ENCODE measurements at places on chromosomes 16 and 17. TPM values are rescaled to one million over a fixed set of nuclear protein-coding genes. Genes with fewer than 3 reads are reported as not detected.

GRCh38 chr17:74217888-74218287 is 4.5 kb downstream of the TTYH2 start:
- H3K27ac ChIP-seq, result no peak overlapping the region
- DNase-seq, result no peak
- peaks cover 42% of the 10 kb centered on the region for H3K4me1 ChIP-seq
- no peaks in the 10 kb centered on the region for H3K27me3 ChIP-seq
- no peak overlapping the region for H3K4me3 ChIP-seq

DNA sequence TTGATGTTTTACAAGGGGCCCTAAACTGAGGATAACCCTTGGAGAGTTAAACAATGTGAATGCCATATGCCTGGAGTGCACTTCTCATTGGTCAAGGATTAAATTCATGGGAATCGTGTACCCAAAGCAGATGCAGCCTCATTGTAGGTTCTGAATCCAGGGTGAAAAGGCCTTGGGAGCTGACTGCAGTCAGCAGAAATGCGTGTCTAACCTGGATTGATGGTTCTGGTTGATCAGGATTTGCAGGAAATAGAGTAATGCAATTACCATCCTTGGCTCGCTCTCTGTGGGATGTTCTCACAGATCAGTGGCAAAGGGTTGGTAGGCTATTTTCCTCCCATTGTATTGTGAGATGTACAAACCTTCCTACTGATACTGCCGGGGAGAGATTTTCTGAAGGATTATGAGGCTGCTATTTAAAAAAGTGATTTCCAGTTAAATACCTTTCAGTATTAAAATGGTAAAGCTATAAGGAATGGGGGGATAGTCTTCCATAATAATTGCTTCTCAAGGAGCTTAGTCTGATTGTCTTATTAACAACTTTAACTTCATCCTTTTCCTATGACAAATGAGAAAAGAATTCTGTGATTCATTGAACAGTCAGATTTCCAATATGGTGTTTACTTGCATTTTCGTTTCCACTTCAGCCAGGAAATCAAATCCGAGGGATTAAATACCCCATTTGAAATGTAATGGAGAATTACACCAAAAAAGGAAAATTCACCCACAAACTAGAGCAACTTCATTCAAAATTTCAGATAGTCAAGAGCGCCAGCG is 1028.1 kb upstream of the EEF2KMT start:
- H3K36me3 ChIP-seq, result no peaks in the 10 kb centered on the region
- H3K4me3 ChIP-seq, result no peak overlapping the region
- no peak overlapping the region for H3K27ac ChIP-seq
- no peak for DNase-seq
- H3K27me3 ChIP-seq, result no peaks in the 10 kb centered on the region
- H3K4me1 ChIP-seq, result no peaks in the 10 kb centered on the region

- H3K27ac ChIP-seq, result no peak overlapping the region
- DNase-seq, result no peak
- H3K4me1 ChIP-seq, result no peaks in the 10 kb centered on the region
- H3K4me3 ChIP-seq, result no peak overlapping the region
These were observed 24.8 kb downstream of the SLC38A10 start for GRCh38 chr17:81270279-81270678.

DNA sequence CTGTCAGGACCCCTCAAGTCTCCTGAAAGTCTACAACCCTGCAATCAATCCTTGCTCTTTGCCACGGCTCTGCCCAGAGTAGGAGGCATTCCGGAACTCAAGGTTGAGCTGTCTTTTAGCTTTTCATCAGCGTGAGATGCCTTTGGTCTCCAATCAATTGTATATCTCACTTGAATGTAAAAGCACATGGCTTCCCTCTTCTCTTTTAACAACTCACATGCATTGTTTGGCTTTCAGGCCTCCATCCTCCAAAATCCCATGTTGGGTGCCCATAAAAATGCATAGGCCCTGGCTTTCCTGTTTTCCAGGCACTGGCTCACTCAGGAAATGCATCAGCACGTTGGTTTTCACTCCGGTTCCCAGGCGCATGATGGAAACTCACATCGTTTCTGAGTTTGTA is 64.0 kb upstream of the FOXF1 start:
- H3K4me1 ChIP-seq, result peaks cover 10% of the 10 kb centered on the region
- H3K4me3 ChIP-seq, result no peak overlapping the region
- peaks cover 64% of the 10 kb centered on the region for H3K27me3 ChIP-seq
- H3K27ac ChIP-seq, result no peak overlapping the region
- H3K36me3 ChIP-seq, result no peaks in the 10 kb centered on the region

DNA sequence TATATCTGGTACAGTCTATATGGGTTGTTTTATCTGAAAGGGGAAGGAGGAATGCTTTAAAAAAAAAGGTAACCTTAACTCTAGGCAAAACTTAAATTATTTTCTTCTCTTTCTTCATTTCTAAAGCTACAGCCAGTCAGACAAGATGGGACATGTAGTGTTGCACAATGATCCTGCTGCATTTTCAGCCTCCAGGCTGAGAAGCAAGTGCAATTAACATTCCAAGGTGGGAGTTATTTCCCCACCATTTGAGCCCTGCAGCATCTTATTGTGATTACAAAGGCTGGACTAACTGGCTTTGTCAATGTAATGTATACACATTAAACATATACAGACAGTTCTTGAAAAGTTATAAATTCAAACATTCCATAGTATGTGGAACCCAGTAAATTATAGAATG is 22.6 kb upstream of the NF1 start:
- DNase-seq, result no peak
- H3K36me3 ChIP-seq, result no peaks in the 10 kb centered on the region
- H3K4me3 ChIP-seq, result no peak overlapping the region
- no peak overlapping the region for H3K27ac ChIP-seq

- H3K4me1 ChIP-seq, result peaks cover 5% of the 10 kb centered on the region
- H3K27me3 ChIP-seq, result peaks cover 55% of the 10 kb centered on the region
- DNase-seq, result no peak
- H3K27ac ChIP-seq, result no peak overlapping the region
These were observed 10.0 kb upstream of the MEIOC start for GRCh38 chr17:44646280-44646679.

- no peaks in the 10 kb centered on the region for H3K4me1 ChIP-seq
- H3K27me3 ChIP-seq, result peaks cover 45% of the 10 kb centered on the region
- no peak for DNase-seq
These were observed 32.3 kb upstream of the GNG13 start for GRCh38 chr16:832652-833336.

DNA sequence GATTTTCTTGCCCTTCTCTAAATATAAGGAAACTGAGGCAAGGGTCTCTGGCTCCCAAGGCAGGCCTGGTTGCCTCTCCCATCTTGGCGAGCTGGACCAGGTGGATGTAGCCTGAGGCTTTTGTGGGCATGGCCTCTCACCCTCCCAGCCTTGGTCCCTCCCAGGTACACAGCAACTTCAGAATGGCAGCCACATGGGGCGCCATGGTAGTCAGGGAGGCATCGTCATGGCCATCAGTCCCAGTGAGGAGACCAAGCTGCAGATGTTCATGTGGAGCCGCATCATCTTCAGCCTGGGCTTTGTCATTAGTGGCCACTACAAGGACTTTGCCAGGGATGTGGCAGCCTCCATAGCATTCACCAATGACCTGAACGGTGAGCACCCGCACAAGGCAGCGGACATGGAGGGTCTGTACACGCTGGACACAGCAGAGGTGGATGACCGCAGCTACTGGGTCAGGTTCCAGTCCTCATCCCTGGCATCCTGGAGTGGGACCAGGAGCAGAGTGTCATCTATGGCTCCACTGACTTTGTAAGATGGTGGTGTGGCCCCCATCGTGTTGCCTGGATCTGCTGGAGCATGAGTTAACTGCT is 165.8 kb upstream of the ZNF267 start:
- no peaks in the 10 kb centered on the region for H3K27me3 ChIP-seq
- no peak overlapping the region for H3K27ac ChIP-seq
- H3K4me3 ChIP-seq, result no peak overlapping the region

DNA sequence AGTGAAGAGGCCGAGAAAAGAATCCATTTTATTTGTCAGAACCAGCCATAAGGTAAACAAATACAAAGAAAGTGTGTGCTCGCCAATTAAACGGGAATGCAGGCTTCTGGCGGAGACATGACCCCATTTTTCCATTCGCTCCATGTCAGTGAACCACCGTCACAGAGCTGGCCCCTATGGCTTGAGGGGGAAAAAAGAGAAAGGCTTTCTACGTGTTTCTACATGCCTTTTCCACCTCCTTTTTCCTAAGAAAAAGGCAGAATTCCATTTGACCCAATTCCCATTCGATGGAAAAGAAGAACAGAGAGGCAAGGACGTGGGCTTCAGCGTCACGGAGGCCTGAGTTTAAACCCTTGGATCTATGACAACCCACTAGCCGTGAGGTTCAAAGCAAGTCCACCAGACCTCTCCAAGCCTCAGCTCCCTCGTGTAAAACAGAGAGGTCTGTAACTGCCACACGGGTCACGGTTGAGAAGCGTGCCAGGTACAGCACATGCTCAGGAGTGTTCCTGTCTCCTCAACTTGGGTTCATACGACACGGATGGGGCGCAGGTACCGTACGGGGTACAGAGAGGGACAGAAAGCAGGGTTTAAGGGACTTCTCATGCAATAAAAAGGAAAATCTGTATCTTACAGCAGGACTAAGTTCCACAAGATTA is 91.9 kb downstream of the NXN start:
- H3K27me3 ChIP-seq, result no peaks in the 10 kb centered on the region
- H3K36me3 ChIP-seq, result no peaks in the 10 kb centered on the region
- peak overlapping the region; percentile 92 for H3K27ac ChIP-seq
- no peak overlapping the region for H3K4me3 ChIP-seq

DNA sequence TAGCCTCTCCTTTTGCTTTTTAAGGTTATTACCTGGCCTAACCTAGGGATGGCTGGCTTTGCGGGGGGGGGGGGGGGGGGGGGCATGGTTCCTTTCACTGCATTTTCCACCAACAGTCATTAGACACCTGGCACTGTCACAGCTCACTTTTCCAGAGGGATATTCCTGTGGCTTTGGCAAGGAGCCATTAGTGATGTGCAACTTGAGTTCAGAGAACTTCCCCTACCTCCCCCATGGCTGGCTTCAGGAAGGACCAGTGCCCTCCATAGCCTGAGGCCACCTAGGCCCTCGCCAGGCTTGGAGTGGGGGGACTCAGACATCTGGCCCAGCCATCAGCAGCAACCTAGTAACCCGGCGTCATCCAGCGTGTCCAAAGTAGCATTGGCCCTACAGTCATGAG is 234.6 kb downstream of the CPPED1 start:
- H3K27me3 ChIP-seq, result no peaks in the 10 kb centered on the region
- no peaks in the 10 kb centered on the region for H3K4me1 ChIP-seq
- H3K27ac ChIP-seq, result no peak overlapping the region
- H3K4me3 ChIP-seq, result no peak overlapping the region

DNA sequence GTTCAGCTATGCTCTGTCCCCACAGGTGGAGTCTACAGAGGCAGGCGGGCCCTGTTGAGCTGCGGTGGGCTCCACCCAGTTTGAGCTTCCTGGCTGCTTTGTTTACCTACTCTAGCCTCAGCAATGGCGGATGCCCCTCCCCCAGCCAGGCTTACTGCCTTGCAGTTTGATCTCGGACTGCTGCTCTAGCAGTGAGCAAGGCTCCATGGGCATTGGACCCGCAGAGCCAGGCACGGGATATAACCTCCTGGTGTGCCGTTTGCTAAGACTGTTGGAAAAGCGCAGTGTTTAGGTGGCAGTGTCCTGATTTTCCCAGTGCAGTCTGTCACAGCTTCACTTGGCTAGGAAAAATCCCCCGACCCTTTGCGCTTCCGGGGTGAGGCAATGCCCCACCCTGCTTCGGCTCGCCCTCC is 89.1 kb downstream of the BCAS3 start:
- DNase-seq, result no peak
- no peaks in the 10 kb centered on the region for H3K4me1 ChIP-seq
- H3K36me3 ChIP-seq, result peaks cover 15% of the 10 kb centered on the region
- no peak overlapping the region for H3K27ac ChIP-seq

- H3K4me1 ChIP-seq, result no peaks in the 10 kb centered on the region
- H3K4me3 ChIP-seq, result no peak overlapping the region
- no peaks in the 10 kb centered on the region for H3K36me3 ChIP-seq
- H3K27me3 ChIP-seq, result peaks cover 53% of the 10 kb centered on the region
- DNase-seq, result no peak
These were observed 382.3 kb upstream of the EEF2KMT start for GRCh38 chr16:5479926-5480325.

DNA sequence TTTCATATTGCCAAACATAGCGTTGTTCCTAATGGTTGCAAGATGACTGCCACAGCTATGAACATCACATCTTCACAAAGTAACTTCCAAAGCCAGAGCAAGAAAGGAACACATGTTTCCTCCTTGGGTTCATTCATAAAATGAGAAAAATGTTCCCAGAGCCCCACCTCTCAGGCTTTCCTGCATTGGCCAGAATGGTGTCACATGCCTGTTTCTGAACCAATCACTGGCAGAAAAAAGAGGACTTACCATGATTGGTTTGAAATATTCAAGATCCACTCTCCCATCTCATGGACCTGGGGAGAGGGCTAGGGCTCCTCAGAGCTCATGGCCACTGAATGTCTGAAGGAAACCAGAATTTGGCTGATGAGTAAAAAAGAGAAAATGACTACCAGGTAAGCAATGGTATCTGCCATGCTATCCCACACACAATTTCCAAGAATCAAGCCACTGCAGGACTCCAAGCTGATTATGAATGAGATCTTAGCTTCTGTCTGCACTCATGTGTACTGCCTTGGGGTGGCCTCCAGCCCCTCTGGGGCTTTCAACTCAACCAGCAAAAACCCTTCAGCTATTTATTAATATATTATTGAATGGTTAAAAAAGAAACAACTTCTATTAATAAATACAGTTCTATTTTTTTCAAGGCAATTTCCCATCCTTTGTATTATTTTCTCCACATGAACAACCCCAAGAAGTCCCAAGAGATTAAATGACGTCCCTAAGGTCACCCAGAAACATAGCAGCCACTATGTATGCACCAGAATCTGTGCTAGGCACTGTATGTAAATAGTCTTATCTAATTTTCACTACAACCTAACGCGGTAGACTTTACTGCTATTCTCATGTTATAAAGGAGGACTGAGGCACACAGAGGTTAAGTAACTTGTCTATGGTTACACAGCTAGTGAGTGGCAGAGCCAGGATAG is 61.4 kb upstream of the TMC5 start:
- H3K36me3 ChIP-seq, result no peaks in the 10 kb centered on the region
- H3K27me3 ChIP-seq, result peaks cover 35% of the 10 kb centered on the region
- H3K4me3 ChIP-seq, result no peak overlapping the region
- no peaks in the 10 kb centered on the region for H3K4me1 ChIP-seq

The FA2H gene
- not detected for total RNA-seq

The GOT2 gene
- 569 TPM for total RNA-seq

The SULT1A4 gene
- total RNA-seq, result 5.2 TPM

The PPP1R27 gene
- 0.25 TPM for total RNA-seq

The CYTH1 gene
- 28.9 TPM for total RNA-seq

All from left ventricle myocardium inferior (tissue), 1 donor.